ENCODE measurements at places on chromosomes 11 and 22.

- DNase-seq: no peak
Measured at GRCh38 chr22:33842006-33842354, 78.3 kb downstream of the LARGE1 start.

DNA sequence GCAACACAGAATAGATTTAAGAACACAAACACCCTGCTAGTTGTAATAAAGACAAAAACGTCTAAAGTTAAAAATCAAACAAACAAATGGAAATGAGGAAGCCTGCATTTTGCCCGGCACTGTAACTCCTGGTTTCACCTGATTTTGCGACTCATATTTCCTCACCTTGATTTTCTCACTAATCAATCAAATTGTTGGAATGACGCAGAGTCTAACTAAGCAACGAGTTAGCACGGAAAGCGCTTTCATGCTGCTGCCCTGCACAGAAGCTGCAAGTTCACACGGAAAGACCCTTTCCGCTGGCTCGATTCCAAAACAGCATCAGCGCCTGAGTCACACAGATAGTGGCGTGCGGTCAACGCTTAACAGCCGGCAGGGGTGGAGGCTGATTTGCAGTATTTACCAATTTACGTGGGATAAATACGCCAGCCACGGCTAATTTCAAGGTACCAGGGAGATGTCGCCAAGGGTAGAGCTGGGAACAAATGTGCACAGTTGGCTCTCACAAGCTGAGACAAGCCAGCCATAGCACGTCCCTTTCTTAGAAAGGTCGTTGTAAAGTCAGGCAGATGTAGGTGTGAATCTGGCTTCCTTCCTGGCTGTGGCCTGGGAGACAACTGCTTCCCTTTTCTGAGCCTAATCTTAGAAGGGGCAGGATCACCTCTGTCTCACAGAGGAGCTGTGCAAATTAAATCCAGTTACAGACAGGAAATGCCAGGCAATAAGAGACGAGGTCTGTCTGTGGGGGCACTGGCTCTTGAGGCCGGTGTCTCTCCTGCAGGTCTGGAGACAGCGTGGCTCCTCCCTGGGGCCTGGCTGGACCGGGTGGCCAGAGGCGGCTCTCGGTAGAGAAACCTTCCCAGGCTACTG, 76.9 kb upstream of the TTLL12 start:
- no peak for DNase-seq

DNA sequence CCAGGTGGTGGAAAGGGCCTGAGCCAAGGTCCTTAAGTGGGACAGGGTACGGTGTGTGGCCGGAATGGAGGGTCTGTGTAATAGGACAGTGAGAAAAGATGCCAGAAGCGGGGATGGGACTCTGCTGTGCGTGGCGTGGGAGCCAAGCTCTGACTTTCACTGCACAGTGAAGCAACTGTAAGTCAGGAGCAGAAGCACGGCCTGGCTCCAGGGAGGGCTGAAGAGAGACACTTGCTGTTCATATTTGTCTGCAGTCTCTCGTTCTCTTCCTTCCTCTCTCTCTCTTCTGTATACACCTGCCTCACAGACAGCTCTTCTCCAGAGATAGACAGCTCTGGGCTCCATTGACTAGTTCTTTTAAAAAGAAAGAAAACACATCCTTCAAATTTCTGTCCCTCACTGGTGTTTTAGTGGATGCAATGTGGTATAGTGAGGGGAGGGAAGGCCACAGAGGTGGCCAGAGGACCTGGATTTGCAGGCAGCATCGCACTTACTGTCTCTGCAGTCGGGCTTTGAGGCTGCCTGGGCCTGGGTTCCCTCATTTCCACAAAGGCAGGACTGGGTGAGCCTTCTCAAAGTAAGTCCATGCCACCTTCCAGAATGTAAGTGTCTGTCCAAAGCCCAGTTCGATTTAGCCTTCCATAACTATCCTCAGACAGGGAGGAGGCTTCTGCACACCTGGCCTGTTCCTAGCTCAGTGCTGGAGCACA, 2.1 kb downstream of the IL17RA start:
- no peak for DNase-seq

- DNase-seq: no peak
Measured at GRCh38 chr22:17665248-17665647, 26.7 kb downstream of the BCL2L13 start.

GRCh38 chr11:61082062-61082870, 20.0 kb upstream of the CD5 start:
- no peak for DNase-seq

- no peak for DNase-seq
Measured at GRCh38 chr11:116030697-116031331, 526.6 kb upstream of the CADM1 start.

DNA sequence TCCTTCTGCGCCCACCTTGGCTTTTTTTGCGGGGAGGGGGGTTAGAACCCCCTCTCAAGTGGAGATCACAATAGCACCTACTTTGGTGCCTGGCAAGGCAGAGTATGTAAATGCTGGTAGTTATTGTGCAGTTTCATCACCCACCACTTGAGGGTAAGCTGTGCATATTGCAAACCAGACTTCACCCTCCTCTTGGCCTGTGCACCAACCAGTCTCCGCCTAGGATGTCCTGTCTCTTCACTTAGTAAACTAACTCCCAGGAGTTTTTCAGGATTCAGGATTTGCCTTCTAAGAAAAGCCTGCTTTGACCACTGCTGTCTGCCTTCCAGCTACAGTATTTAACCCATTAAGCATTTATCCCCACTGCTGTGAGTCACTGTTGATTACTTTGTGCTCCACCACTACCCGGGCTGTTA, 2.0 kb upstream of the UBXN1 start:
- DNase-seq: no peak

- no peak for DNase-seq
Measured at GRCh38 chr22:32776802-32777201, 24.7 kb upstream of the TIMP3 start.

DNA sequence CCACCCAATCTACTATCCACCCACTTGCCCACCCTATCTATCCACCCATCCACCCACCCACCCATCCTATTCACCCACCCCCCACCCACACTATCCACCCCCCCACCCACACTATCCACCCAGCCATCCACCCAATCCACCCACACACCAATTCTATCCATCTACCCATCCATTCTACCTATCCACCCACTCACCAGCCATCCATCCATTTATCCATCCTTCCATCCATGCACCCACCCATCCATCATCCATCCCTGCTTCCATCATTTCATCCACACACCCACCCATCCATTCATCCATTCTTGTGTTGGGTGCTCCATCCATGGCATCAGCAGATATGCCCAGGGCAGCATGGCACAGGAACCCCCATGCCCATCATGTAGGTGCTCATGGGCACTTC, 1206.6 kb downstream of the BRD1 start:
- no peak for DNase-seq

- DNase-seq: no peak
Measured at GRCh38 chr22:49107961-49108530, 719.6 kb downstream of the BRD1 start.

DNA sequence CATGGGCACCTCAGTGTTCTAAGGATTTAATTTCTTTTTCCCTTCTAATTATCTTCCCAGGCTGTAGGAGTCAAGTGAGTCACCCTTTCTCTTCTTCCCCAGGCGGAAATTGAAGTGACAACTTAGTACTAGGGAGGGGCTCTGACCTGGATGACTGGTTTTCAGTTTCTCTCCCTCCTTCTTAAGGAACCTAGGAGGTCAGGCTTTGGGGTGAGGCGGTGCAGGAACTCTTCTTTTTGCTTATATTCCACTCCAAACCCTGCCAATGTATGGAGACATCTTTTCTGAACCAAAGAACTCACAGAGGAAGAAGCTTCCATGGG, 12.6 kb downstream of the ZDHHC5 start:
- DNase-seq: no peak

DNA sequence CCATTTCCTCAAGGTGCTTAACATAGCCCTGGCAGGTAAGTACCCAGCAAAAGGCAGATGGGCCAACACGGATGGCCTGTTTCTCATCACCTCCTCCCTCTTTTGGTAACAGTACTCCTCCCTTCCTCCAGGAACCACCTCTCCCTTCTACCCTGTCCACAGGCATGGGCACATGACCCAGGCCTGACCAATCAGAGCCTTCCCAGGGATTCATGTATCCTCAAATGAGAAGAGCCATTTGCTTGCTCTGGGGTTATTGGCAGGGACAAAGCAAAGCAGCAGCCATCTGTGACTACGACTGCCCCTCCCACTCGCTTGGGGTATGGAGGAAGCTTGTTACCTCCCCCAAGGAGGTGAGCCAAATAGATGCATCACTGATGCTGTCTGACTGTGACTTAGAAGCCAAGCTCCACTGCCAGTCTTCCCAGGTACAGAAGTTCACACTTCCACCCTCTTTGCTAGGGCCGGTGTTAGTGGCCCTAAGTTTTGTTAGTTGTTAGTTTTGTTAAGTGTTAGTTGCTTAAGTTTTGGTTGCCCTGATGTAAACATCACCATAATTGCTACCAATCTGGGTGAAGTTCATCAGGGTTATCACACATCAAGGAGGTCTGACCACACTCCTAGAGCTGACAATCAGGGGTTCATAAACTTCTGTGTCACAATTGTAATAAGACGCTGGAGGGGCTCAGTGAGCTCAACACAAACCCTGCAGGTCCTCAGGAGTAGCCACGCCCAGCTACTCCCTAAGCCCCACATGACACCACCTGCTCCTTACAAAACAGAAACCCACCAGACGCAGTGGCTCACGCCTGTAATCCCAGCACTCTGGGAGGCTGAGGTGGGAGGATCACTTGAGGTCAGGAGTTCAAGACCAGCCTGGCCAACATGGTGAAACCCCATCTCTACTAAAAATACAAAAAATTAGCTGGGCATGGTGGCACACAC, 57.3 kb downstream of the ARFGAP3 start:
- DNase-seq: no peak

DNA sequence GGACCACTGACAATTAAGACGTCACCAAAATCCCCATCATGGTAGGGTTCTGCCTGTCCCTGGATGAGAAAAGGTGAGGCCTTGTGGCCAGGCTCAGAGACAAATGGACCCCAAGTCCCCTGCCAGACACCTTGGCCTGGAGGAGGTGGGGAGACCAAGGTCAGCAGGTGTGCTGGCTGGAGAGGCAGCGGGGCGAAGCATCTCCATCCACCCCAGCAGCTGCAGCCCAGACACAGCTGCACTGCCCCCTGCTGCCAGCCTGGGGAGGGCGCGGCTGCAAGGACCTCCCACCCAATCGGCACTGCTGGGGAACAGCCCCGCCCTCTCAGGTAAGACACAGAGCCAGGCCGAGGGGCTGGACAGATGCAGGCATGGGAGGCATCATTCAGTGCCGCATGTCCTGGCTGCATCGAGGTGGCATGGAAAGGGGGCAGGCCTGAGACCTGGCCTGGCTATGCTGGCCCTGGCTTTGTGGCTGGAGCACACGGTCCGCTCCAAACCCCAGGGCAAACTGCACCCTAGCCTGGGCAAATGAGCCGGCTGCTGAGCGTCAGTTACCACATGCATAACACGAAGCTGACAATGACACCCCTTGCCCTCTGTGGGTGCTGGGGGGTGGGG, 12.2 kb upstream of the MFNG start:
- DNase-seq: no peak

- DNase-seq: no peak
Measured at GRCh38 chr11:125211191-125211947, 46.8 kb downstream of the PKNOX2 start.

GRCh38 chr22:27075891-27076290, 418.5 kb downstream of the MIAT start:
- no peak for DNase-seq

- DNase-seq: no peak
Measured at GRCh38 chr11:42576318-42576717, 735.5 kb upstream of the API5 start.

DNA sequence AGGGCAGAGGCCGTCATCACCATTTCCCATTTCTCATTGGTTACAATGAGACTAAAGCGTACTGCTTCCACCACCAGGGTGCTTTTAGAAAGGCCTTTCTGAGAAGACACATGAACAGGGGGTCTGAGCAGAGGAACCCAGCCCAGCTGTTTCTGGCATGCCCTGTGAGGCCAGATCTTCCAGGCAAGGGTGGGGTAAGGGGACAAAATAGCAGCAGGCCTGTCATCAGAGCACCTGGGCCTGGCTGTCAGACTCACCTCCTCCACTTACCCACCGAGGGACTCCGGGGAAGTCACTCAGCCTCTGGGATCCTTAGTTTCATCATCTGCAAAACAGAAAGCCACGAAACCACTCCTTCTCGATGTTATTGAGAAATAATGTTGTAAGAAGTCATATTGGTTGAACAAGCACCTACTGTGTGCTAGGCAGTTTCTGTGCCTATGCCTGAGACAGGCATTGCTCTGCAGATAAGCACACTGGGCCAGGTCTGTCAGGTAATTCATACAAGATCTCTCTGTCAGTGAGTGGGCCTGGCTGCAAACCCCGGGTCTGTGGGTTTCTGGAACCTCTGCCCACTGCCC, 8.8 kb upstream of the WNT11 start:
- DNase-seq: no peak

DNA sequence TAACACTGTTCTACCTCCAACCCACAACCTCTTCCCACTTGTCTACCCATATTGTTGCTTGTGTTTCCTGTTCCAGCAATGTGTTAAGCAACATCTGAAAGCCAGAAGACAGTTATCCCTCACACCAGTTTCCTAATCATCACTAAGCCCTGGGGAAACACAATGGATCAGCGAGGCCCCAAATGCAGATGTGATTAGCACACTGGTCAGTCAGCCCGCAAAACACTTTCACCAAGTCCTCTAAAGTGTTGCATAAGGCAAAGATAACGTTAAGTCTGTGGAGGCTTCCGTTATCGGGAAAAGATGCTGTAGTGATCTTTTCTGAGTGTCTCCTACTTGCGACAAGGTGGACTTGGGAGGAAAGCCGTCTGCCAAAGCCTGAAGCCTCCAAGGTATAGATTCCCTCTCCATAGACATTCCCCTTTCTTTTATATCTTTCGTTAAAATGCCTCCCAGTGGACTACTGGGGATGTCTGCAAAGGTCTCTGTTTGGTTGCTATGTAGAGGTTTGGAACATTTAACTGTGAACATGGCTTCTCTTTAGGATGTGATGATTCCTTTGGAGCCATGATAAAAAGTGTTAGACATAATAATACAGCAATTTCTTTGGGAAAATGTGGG, at the start of gene MS4A3:
MS4A3 (plus strand) TSS at position 317 of the 621 bp plus-strand sequence. CDS start 4,496 bp downstream, outside the sequence.
- DNase-seq: no peak

GRCh38 chr11:12456651-12457579, 79.5 kb downstream of the PARVA start:
- DNase-seq: no peak

DNA sequence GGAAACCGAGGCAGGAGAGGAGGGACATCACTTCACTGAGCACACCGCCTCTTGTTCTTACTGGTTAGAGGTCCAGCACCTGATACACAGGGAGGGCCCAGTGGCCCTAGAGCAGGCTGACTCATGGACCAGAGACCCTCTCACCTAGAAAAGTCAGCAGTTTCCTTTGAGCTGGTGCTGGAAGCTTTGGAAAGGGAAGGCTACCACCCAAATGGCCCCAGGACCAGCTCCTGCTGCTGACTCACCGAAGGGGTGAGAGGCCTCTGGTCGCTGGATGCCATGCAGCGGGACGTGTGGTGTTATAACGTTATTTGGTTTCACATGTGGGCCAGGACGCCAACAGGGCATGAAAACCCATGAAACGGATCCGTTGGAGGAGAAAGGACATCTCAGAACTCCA, 3.8 kb downstream of the NADSYN1 start:
- DNase-seq: no peak

GRCh38 chr22:19566279-19567156, 42.3 kb upstream of the CLDN5 start:
- DNase-seq: no peak

- DNase-seq: no peak
Measured at GRCh38 chr22:46879083-46879482, 116.6 kb downstream of the TBC1D22A start.

All from NCI-H187 treated with DMSO at 0.1 percent for 48 hours (cell line).